ENCODE measurements at places on chromosomes 2 and 18.

DNA sequence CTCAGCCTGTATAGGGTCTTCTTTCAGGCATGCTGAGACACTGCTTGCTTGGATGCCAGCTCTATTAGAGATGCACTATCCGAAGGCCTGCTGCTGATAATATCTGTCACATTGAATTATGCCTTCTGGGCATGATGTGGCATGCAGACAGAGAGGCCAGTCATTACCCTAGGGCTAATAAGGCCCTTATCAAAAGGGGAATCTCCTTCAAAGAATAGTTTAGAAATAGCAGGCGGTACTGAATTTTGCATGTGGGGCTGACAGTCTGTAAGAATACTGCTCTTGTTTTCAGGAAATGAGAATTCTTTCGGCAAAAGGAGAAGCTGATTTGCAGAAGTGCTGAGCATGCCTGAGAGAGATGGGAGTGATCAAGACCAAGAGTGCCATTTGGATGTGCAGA, 13.1 kb upstream of the LHCGR start:
- no peak for DNase-seq

DNA sequence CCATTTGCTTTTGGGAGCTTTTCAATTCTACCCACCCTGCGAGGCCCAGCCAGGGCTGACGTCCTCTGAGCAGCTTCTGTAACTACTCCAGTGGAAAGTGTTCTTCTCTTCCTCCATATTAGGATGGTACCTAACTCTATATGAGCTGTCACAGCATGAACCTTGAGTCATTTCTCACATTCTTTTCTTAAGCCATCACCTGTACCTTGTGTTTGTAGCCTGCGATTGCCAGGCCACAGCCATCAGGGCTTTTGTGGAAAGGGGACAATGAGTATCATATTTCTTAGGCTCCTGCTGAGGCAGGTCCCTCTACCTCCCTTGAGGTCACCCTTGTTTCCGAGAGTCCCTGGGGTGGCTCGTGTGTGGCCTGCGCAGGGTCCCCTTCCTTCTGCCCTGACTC, 144.5 kb upstream of the DLX2 start:
- no peak for DNase-seq

DNA sequence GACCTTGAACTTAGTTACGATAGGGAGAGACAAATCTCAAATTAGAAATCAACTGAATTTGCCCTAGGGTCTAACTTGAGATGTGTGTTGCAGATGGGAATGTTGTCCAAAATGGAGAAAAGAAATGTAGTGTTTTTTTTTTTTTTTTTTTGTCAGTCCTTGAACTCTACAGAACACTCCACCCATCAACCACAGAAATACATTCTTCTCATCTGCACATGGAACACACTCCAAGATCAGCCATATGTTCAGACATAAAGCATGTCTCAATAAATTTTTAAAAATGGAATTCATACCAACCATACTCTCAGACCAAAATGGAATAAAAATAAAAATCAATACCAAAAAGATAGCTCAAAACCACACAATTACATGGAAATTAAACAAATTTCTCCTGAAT, 526.5 kb downstream of the FBXO15 start:
- DNase-seq, result no peak

DNA sequence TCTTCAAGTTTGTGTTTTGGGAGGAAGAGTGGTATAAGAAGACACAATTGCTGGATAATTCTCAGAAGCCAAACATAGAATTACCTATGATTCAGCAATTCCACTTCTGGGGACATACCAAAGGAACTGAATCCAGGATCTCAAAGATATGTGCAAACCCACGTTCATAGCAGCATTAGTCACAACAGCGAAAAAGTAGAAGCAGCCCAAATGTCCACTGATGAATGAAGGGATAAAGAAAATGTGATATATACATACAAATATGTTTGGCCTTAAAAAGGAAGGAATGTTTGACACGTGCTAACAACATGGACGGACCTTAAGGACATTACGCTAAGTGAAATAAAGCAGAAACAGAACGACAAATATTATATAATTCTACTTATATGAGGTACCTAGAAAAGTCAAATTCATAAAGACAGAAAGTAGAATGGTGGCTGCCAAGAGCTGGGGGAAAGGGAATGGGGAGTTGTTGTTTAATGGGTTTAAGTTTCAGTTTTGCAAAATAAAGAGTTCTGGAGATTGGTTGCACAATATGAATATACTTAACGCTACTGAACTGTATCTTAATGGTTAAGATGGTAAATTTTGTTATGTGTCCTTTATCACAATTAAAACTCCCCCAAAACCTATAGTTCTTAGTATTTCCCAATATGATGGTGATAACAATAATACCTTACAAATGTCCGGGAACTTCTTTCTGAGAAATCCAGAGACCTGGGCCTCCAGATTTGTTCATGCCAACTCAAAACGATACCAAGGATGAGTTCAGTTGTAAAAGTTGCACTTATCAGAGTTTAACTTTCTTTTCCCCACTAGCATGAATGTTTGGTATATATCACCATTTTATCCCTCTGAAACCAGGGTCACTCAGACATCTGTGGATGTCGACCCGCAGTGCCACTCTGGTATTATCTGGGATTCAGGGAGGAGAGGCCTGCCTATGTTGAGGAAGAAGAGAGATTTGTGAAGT, 33.7 kb upstream of the WIPF1 start:
- DNase-seq, result no peak

DNA sequence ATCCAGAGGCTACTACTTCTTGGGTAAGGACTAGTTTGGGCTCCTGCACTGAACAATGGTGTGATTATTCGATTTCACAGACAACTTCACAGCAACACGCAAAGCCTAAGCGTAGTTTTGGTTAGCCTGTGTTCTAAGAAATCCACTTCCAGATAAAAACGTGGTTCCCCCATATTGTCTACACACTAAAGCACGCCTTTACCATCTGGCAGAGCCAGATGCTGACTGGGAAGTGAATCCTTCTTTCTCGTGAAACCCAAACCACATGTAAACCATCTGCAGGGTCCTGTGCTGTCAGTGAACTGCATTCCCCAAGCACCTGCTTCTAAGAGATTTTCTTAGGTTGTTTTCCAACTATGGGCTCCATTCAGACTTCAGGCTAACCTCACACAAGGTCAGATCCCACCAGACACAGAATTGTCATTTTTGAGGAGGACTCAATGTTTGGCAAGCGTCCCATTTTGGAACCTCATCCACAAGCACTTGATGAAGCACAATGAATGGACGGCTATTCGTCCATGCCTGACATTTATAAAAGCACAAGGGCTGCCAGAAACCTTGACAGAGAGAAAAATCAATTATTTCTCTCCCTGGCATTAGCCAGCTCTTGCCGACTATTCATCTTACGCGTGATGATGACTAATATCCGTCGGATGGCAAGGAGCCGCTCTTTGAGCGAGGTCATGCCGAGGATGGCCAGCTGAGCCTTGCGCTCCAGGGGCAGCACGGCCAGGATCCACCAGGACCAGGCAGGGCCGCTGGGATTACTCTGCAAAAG, 38.4 kb downstream of the LONRF2 start:
- no peak for DNase-seq

DNA sequence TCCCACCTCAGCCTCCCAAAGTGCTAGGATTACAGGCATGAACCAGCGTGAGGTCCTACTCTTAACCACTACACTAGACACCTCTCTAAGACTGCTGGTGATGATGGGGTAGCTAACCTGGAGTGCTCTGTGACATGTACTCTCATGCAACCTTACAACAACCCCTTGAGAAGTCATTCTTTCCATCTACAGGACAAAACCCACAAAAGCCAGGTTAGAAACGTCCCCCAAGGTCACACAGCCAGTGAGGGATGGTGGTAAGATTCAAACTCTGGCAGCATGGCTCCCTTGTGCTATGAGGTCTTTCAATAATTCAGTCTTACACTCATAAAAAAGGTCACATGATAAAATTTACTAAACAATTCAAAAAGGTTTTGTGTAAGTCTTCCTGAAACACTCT, 94.8 kb upstream of the SERTAD2 start:
- no peak for DNase-seq

- no peak for DNase-seq
These were observed 230.1 kb downstream of the CD226 start for GRCh38 chr18:69717586-69717985.

DNA sequence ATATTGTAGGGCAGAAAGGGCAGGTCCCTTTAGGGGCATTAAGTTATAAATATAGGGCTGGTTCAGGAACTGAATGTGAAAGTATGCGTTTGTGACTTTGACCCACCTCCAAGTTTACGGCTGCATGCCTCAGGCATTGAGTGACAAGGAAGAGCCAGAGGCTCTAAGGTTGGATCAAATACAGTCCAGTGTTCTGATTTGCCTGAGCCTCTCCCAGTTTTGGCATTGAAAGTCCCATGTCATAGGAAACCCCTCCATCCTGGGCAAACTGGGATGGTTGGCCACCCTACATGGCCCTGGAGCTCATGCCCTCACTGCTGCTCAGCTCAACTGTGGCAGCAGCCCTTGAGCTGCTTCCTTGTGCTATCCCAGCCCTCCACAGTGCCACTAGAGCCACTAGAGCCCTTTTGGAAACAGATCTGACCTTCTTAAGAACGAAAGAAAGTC, 29.9 kb downstream of the HK2 start:
- no peak for DNase-seq

DNA sequence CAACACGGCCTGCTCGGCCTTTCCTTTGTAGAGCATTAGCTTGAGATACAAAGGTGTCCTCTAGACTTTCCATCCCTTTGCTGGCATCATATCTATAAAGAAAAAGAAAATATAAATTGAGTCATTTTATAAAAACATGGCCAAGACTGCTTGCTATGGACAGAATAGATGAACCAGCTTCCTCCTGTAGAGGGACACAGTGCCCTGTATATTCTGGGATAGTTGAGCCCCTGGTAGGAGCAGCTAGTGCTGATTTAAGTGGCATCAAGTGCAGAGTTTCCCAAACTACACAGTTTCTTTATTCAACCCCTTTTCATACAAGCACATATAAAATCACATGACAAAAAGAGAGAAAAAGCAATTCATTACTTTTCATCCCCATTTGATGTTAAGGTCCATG, 47.9 kb downstream of the GEMIN6 start:
- no peak for DNase-seq

GRCh38 chr2:45339253-45339652, 271.8 kb downstream of the SRBD1 start:
- DNase-seq, result no peak

DNA sequence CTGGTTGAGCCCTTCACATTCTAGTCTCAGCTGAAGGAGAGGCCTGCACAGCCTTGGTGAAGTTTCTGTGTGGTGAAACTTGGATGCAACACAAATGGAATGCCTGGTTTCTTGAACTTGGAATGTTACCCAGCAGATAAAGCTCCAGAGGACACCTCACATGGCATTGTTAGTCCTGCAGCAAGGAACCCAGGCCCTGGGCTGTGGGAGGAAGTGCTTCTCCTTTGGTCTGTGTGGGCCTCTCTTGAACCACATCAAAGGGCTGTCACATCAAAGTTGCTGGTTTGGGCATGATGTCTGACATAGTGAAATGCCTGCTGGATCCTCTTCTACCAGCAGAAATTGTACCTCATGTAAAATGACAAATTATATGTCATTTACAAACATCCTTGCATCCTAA, 198.5 kb downstream of the FHOD3 start:
- DNase-seq, result no peak

- DNase-seq, result no peak
These were observed 352.8 kb upstream of the KCNH7 start for GRCh38 chr2:163191372-163191771.

DNA sequence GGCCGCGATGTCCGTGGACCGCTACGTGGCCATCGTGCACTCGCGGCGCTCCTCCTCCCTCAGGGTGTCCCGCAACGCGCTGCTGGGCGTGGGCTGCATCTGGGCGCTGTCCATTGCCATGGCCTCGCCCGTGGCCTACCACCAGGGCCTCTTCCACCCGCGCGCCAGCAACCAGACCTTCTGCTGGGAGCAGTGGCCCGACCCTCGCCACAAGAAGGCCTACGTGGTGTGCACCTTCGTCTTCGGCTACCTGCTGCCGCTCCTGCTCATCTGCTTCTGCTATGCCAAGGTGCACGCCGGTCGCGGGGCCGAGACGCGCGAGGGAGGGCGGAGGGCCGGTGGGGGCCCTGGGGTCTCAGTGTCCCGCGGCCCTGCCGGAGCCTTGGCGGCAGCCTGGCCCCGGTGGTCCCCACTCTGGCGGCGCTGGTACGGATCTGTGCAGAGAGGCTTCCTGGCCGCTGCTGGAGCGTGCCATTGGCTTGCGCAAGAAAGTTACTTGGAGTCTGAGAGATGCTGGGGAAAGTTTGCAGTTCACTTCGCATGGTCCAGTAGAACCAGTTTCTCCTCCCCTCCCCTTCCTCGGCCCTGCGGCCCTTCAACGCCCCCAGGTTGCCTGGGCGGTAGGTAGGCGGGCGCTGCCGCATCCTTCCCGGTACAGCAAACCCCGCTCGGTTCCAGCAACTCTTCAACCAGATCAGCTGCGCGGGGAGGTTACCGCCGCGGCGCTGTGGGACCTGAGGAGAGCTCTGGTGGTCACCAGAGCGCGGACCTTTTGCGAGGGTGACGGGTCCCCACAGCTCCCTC, 1.5 kb downstream of the GALR1 start:
- no peak for DNase-seq

DNA sequence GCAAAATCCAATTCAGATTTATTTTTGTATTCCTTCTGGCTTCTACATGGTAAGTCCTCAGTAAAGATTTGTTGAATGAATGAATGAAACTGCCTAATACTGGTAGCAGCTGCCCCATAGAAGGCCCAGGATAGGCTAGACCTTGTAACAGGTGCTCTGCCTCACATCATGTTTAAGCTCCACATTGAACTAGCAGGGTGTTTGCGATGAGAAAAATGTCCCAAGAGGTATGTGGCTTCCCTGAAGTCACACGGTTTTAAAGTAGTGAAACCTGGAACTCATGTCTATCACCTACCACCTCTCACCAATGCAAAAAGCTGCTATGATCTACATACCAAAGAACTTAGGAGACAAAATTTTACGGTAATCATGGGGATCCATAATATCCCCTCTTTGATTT, 765 bp upstream of the LHCGR start:
- no peak for DNase-seq

DNA sequence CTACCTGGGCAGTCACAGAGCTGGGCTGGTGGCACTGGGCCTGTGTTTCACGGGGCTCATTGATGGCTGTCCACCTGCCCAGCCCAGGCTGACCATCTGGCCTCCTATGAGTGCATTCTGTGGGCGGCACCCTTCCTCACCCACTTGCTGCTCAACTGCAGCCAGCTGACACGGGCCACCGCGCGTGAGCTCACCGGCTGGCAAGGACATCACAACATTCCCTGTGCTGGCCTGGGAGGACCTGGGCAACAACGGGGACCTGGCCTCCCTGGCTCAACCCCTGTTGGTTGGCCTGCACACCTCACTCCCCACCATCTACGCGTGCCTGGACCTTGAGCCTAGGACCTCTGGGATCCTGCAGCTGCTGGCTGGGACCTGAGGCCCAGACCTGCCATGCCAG, 98.2 kb upstream of the DTNA start:
- DNase-seq, result no peak

- no peak for DNase-seq
These were observed 81.9 kb upstream of the MYCN start for GRCh38 chr2:15858466-15858865.

GRCh38 chr2:21095178-21095577, 28.6 kb upstream of the TDRD15 start:
- DNase-seq, result no peak

Data from caudate nucleus (tissue), 63 donors.